ENCODE measurements at places on chromosomes 12 and 14.

DNA sequence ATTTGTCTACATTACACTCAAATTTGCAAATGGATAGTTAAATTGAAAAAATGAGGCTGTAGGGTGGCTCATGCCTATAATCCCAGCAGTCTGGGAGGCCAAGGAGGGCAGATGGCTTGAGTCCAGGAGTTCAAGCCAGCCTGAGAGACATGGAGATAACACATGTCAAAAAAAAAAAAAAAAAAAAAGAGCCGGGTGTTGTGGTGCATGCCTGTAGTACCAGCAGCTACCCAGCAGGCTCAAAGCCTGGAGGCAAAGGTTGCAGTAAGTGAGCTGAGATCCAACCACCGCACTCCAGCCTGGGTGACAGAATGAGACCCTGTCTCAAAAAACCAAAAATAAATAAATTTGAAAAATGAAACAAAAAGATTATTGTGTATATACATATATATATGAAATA lies 119.9 kb upstream of the MGAT4C start:
- DNase-seq: no peak

DNA sequence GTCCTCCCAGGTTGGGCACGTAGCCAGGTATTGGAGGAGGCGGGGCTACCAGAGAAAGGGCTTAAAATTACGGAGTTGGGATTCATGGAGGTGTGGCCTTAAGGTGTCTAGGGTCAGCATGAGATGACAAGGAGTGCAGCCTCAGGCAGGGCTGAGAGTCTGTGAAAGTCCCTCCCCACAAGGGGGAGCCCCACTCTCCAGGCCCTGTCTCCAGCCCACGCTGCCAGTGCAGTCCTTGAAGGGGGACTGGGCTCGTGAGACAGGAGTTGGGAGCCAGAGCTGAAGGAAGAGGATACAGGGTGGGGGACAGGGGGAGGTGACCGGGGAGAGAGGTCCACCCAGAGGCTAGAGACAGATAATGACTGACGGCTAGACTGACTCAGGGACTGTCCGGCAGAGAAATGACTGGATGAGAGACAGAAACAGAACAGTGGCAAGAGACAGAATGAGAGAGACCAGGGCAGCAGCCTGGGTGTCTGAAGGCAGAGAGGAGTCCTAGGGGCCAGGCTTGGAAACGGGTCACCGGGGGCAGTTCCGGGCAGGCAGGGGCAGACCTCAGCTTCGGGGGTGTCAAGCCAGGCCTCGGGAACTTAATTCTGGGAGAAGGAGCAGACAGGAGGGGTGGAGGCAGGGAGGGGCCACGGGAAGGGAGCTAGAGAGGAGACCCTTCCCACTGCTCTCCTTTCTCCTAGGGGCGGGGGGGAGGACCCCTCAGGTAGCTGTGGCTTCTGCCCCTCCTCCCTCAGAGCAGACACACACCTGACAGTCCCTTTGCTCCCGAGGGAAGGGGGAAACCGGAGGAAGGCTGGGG lies 970 bp downstream of the CDH24 start:
- peak; percentile 77 for DNase-seq

- DNase-seq: no peak
Measured at GRCh38 chr14:74965486-74966153, 10.2 kb upstream of the PGF start.

- DNase-seq: no peak
Measured at GRCh38 chr12:108729612-108730364, 1.5 kb downstream of the CORO1C start.

- no peak for DNase-seq
Measured at GRCh38 chr14:50675597-50675996, 7.5 kb upstream of the SAV1 start.

- no peak for DNase-seq
Measured at GRCh38 chr12:106030210-106031071, 108.3 kb downstream of the NUAK1 start.

All from suppressor macrophage treated with lipopolysaccharide for 4 hours (primary cell).